ENCODE measurements at places on chromosomes 6 and 20.

GRCh38 chr6:96491926-96492325 is 29.7 kb upstream of the UFL1 start:
- DNase-seq, result no peak

GRCh38 chr20:51995551-51995951 is 193.2 kb upstream of the SALL4 start:
- no peak for DNase-seq

DNA sequence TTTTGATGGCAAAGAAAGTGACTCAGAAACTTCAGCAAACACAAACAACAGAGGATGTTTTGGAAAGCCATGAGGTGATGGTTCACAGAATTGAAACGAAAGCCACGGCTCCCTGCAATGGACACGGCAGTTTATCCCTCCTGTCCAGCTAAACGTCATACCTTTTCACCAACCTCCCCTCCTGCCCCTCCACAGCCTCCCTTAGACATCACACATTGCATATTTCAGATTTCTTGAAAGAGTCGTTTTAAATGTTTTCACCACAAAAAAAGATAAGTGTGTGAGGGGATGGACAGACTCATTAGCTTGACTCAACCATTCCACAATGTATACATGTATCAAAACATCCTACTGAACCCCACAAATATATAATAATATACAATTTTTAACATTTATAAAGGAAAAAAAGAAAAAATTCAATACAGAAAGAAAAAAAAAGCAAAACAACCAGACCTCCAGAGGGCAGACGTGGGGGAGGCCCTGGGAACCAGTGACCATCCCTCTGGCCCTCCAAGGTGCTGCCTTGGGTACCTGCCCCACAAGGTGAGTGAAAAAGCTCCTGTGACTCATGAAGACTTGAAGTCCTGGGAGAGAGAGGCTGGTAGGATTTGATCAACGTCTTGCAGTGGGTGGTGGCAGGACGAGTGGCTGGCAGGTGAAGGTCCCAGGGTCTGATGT is 117.2 kb upstream of the THBS2 start:
- DNase-seq, result no peak

DNA sequence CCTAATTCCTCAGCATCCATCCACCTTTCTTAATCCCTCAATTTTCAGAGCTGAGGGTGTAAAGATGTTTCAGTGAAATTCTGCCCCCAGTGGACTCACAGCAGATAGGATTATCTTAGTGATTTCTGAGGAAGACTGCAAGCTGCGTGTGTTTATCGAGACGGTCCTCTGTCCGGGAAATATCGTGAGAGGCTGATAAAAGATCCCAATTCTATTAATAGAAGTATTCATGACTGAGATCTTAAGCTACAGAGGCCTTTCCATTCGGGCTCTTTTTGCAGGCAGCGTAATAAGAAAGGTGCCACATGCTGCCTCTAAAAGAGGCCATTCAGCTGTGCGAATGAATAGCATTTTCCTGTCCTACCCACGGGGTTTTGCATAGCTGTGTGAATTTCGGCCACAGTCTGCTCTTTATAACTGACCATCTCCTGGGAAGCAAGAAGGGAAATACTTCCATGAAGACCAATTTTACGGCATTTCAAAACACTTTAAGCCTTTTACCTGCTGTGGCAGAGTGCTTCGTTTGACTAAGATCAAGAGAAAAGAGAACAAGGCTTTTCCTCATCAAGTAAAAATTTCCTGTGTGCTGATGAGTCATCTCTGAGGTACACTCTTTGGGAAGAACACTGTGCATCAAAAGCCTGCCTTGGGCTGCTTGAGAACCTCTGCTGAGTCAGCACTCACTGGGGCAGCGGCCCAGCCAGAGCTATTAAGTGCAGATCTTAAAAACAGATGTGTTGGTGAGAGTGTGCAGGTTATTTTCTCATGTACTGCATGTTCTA is 208.8 kb downstream of the ARHGAP18 start:
- DNase-seq, result no peak

- DNase-seq, result no peak
These were observed 433 bp downstream of the QRSL1 start for GRCh38 chr6:106629859-106630163.

DNA sequence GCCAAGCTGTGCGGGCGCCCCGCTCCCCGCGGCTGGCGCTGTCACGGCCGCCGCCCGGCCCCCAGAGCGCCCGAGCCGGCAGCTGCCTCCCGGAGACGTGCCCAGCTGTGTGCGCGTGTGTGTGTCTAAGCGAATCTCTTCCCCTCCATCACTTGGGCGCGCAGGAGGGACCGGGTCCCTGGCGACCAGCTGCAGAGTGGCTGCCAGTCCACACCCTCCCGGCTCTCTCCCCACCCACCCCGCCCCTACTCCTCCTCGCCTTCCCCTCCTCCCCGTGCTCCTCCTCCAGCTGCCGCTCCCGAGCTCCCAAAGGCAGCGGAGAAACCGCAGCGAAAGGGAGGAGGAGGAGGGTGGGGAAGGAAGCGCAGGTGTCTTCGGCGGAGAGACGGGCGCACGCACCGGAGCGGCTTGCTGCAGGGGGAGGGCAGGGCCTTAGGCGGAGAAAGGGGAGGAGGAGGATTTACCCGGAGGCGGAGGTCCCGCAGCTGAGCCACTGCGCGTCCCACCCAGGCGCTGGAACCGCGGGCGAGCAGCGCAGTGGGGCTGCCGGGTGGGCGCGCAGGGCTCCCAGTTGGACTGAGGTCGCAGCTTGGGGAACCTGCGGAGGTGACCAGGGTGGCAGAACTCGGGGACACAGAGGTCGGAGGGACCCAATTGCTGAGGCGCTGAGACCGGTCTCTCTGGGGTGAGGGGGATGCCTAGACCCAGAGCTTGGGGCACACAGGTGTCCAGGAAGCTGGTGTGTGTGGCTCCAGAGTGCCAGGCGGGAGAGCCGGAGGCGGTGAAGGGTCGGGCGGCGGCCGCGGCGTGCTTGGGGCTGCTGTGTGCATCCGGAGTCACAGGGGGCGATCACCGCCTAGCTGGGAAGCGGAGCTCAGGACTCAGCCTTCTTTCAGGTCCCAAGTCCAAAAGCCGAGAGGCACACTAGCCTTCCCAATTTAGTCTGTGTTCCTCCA is at the start of gene HS3ST5:
Gene HS3ST5 (minus strand): TSS at position 198 of the 956 bp plus-strand sequence. CDS start 280,178 bp downstream, outside the sequence.
- no peak for DNase-seq

GRCh38 chr20:42376131-42376530 is 758.0 kb upstream of the CHD6 start:
- no peak for DNase-seq

DNA sequence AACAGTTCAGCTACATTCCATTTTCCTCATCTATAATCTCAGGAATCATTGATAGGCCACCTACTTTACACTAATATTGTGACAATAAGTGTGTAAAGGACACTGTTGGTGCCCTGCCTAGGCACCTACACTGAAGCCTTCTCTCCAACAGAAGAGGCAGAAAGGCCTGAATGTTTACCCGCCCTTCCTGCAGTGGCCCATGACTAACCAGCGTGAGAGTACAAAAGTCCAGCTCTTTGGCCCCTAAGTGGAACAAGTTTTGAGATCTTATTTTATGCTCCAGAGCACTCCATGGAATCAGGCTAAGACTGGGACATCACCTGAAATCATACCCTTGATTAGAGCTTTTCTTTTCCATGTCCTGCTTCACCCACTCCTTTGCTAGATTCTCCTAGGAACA is 359.7 kb downstream of the ARHGAP18 start:
- no peak for DNase-seq

DNA sequence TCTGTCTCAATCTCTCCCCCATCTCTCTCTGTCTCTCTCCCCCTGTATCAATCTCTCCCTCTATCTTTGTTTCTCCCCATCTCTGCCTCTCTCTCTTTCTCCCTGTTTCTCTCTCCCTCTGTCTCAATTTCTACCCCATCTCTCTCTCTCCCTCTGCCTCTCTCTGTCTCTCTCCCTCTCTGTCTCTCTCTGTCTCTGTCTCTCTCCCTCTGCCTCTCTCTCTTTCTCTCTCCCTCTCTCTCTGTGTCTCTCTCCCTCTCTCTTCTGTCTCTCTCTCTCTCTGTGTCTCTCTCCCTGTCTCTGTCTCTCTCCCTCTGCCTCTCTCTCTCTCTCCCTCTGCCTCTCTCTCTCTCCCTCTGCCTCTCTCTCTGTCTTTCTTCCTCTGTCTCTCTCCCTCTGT is 62.6 kb downstream of the DACT2 start:
- DNase-seq, result no peak

GRCh38 chr20:25274891-25275812 is 27.3 kb downstream of the PYGB start:
- DNase-seq, result no peak

GRCh38 chr6:77715588-77715987 is 62.7 kb downstream of the MEI4 start:
- no peak for DNase-seq

GRCh38 chr6:34928220-34928619 is 39.2 kb downstream of the ANKS1A start:
- DNase-seq, result no peak

DNA sequence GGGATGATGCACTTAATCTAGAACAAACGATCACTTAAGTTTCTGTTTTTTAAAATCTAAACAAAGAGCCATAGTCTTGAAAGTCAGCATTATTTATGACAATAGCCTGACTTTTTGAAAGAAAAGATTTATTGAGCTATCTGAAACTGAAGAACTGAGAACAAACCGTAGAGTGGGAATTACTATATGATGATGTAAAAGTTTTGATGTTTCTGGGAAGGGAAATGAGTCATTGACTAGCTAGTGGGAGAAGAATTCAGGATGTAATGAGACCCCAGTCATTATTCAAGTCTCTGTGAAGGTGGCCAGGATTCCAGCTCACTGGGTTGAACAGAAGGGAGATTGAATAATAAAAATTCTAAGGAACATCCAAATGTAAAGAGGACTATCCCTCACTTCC is 83.4 kb upstream of the FABP7 start:
- DNase-seq, result no peak

DNA sequence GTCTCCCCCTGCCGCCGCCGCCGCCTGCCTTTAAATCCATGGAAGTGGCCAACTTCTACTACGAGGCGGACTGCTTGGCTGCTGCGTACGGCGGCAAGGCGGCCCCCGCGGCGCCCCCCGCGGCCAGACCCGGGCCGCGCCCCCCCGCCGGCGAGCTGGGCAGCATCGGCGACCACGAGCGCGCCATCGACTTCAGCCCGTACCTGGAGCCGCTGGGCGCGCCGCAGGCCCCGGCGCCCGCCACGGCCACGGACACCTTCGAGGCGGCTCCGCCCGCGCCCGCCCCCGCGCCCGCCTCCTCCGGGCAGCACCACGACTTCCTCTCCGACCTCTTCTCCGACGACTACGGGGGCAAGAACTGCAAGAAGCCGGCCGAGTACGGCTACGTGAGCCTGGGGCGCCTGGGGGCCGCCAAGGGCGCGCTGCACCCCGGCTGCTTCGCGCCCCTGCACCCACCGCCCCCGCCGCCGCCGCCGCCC is 474 bp downstream of the CEBPB start:
- peak; percentile 59 for DNase-seq

- DNase-seq, result no peak
These were observed 72.3 kb upstream of the SSTR4 start for GRCh38 chr20:22962567-22963439.

GRCh38 chr6:24969343-24969860 is 33.6 kb upstream of the RIPOR2 start:
- no peak for DNase-seq

DNA sequence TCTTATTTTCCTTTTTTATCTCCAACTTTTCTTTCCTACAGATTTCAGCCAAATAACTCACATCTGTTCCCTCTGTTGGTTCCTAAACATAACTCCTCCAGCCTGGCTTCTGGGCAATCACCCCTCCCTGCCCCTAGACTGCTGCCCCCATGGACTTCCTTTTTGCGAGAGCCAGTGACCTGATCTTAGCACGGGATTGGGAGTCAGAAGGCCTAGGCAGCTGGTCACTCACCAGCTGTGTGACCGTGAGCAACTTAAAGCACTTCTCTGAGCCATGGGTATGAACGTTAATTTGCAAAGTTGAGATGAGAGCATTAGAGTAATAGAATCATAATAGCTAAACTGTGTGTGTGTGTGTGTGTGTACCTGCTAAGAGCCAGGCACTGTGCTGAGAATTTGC is 4.5 kb upstream of the MMP9 start:
- no peak for DNase-seq

All from CD4-positive, alpha-beta T cell treated with Interleukin-12 subunit alpha and Interleukin-12 subunit beta, for 1 hour (primary cell).